ENCODE measurements at places on chromosomes 4 and X.

DNA sequence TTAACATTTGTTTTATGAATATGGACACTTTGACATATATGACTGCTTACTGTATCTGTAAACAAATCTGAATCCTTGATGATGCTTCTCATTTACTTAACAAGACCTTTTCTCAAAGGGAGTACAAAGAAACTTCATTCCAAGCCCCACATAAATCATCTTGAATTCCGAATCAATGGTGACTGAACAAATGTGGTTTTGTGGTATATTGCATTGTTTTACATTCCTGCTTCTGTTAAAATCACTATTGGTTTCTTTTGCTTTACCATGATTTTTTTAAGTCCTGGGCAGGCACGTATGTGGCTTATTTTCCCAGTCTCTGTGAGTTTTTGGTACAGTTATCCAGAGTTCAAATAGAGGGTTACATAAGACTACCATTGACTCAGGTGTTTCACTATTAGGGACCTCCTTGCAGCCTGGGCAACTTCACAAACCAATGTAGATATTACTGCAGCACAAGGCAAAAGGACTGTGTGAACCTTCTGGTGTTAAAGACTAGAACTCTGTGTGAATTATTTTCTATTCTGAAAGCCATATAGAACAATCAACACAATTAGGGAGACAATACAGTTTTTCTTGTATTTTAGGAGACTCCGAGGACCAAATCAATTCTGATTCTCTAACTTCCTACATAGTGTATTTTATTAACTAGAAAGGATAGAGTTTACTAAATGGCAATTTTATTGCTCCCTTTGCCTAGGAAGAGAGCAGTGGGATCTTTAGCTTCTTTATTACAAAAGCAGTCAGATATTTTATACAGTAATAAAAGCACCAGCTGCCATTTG is 196.4 kb downstream of the GALNTL6 start:
- DNase-seq, result no peak

DNA sequence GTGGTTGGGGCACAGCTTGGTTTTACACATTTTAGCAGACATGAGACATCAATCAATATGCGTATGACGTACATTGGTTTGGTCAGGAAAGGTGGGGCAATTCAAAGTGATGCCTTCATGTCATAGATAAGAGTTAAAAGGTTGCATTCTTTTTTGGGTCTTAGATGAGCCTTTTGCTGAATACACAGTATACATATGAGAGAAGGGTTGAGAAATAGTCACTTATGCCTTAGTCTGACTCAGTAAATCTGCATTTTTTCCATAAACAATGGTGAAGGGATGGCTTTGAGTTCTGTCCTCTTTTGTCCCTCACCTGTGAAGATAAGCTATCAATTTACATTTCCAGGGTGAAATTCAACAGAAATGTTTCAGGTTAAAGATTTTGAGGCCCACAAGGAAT is 43.9 kb upstream of the UGT2B15 start:
- DNase-seq, result no peak

DNA sequence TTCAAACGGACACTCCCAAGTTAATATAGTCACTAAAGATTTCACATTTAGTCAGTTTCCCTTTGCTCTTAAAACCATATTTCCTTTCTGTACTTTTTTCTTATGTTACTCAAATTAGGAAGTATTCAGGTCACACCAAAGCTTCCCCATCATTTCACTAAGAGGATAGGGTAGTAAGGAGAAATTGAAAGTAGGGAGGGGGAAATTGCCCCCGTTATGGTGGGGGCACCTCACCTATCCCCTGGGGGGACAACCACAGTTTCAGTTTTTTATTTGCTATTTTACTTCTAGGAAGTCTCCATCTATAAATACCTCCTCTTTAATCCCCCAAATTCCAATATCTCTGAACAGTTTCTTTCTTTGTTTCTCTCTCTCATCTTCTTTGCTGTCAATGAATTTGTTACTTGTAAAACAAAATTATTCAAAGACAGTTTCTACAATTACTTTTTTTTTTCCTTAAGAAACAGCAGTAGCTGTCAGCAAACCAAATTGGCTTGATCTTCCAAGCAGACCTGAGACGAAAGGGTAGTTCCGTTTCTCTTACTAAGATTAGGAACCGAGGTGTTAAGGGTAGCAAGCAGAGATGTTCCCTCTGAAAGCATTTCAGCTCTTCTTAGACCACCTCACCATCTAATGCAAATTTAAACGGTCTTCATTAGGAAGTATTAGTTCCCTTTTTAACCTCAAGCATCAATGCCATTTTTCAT is 160.2 kb upstream of the KLF3 start:
- no peak for DNase-seq

DNA sequence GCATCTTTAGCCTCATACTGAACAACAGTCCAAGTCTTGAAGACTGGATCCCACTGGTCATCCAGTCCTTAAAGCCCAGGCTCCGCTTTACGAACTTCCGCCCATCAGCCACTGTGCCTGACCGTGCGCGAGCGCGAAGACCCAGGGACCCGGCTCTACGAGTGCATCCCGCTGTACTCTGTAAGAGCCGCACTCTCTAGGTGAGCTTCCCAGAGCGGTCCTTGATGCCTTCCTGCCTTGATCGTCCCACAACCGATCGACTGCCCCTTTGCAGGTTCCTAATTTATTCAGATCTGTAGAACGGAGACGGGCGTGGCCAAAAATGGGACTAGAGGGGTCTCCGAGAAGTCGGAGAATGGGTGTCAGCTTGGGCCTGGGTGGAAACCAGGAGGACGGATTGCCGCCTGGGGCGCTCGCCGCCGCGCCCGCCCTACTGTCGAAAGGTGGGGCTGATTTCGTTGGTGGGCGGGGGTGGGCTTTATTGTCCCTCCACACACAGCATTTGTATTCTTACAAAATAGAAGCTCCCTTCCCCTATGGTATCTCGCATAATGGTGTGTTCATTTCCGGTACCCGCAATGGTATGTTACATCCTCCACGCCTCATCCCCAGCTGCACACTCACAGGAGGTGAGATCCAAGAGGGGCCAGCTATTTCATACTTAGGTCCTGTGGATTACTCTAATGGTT is 42.3 kb upstream of the FAM156A start:
- no peak for DNase-seq

- no peak for DNase-seq
Observed at GRCh38 chrX:54090880-54091279, 46.6 kb upstream of the PHF8 start.

- no peak for DNase-seq
Observed at GRCh38 chr4:185201977-185202962, 1.5 kb downstream of the CFAP97 start.

DNA sequence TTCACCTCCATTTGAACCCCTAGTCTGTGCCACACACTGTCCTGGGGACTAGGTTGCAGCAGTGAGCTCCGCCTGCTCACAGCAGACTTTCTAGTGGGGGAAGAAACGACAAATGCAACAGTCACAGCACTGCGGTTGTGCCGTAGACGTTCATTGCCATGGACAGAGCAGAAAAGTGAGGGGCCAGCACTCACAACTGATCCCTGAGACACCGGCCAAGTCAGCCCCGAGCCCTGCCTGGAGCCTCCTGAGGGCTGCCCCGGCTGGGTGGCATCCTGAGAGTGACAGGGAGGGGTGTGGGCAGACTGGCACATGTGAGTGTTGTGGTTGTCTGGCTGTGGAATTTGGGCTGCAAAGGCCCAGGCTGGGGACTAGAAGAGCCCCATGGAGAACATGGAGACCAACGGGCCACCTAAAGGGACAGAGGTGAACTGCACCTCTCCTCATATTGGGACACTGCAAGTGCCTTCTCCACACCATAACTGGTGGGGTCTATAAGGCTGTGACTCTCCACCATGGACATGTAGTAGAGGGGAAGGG is 4.6 kb downstream of the DUSP9 start:
- no peak for DNase-seq

- no peak for DNase-seq
Observed at GRCh38 chr4:2172627-2173231, 69.2 kb downstream of the HAUS3 start.

DNA sequence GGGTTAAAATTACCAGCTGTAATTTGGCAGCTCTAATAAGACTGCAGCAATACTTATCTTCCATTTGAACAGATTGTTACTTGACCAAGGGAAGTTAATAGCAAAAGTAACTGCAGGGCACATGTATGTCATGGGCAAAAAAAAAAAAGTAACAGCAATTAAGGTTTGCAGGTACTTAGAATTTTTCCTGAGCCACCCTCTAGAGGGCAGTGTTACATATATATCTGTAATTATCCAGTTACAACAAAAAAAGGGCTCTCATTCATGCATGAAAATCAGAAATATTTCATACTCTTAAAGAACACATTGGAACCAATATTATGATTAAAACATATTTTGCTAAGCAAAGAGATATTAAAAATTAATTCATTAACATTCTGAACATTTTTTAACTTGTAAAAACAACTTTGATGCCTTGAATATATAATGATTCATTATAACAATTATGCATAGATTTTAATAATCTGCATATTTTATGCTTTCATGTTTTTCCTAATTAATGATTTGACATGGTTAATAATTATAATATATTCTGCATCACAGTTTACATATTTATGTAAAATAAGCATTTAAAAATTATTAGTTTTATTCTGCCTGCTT is 25.1 kb downstream of the XIAP start:
- DNase-seq, result peak; percentile 47

DNA sequence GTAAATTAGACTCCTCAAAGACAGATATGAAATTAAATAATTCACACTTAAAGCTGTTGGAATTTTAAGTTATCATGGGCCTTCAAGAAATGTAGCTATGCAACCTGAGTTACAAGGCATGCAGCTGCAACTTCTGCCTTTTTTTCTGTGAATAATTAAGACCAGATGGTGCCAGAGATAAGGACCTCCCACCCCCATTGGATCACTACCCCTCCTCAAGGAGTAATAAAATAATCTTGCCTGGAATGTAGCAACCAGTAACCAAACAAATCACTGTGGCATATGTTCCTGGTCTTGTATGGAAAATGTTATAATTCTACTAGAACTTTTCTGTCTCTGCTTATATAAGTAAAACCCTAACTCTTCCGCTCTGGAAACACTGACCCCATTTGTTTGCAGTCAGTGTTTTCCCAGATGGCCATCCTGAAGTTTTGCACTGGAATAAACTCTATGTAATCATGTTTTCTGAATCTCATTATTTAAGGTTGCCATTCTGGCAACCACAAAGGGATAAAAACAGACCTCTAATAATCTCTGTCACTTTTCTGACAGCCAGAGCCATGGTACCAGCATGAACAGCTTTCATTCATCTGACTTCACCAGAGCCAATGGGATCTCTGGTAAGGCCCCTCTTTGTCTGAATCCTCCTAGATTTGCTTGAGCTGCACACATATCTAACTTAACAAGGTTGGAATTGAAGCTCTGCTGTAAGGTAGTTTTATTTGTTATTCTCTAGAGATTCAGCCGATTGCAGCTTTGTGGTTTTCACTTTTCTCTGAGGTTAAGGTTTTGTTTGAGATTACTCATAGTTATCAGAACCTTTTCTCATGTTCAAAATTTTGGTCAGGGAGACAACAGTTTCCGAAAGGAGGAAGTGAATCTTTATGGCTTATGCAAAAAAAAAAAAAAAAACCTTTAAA is 274.6 kb downstream of the NAF1 start:
- no peak for DNase-seq

DNA sequence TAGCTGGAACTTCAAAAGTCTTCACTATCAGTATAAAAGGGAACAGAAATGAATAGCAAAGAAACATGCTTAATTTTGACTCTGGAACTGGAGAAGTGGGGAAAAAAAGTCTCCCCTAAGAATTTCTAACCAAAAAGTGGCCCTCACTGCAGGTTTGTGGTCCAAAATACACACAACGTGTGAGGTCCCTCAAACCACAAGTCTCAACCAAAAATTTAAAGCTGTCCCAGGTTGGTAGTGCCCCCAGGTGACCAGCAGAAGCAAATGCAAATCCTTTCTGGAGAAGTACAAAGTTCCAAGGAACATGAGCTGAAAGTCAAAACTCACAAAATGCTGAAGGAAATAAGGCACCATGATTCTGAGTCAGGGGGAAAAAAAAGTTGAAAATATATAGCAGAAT is 23.6 kb upstream of the VAMP7 start:
- DNase-seq, result no peak

DNA sequence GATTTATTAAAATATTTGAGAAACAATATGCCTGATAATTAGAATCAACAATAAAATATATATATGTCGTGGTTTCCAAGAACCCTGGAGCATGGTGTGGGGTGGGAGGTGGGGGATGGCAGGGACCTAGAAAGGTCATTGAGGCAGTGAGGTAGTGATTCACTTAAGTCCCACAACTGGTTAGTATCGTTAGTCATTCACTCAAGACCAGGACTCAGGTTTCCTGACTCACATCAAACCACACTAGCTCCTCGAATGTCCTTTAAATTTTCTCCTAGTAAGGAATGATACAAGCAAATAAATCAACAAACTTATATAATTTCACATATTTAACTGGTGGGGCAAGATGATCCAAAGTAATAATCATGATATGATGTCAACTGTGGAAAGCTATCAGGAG is 158.8 kb upstream of the AADAT start:
- DNase-seq, result no peak

Measured in ACHN (cell line).